Nasal cavity respiratory epithelium epithelial cell of viscerocranial mucosa (primary cell): ENCODE measurements at places on chromosomes 12 and 14. TPM values are rescaled to one million over a fixed set of nuclear protein-coding genes. Genes with fewer than 3 reads are reported as not detected.

The NPFF gene
- total RNA-seq, result not detected in 2 replicates

The ALDH1L2 gene
- 34.2 and 46.3 TPM in 2 replicates for total RNA-seq

The AQP2 gene
- not detected in 2 replicates for total RNA-seq

The NTF3 gene
- total RNA-seq, result not detected in 2 replicates

The SMCO3 gene
- not detected in 2 replicates for total RNA-seq

The LRRC43 gene
- under 0.01 and 0.28 TPM in 2 replicates for total RNA-seq

The ANO2 gene
- 0.28 and 0.34 TPM in 2 replicates for total RNA-seq

The NRXN3 gene
- under 0.01 and 0.07 TPM in 2 replicates for total RNA-seq

The APOF gene
- total RNA-seq, result not detected in 2 replicates

The RFLNA gene
- 0.34 and 4.0 TPM in 2 replicates for total RNA-seq

The MUCL1 gene
- not detected in 2 replicates for total RNA-seq

The MANSC4 gene
- total RNA-seq, result not detected in 2 replicates

The RPL36AL gene
- 286 and 384 TPM in 2 replicates for total RNA-seq

The PPHLN1 gene
- total RNA-seq, result 48.5 and 75.8 TPM in 2 replicates

The ACRBP gene
- total RNA-seq, result 0.34 and 0.50 TPM in 2 replicates

The RFX4 gene
- not detected in 2 replicates for total RNA-seq

The TROAP gene
- total RNA-seq, result 0.07 and 3.1 TPM in 2 replicates

The OSGEP gene
- total RNA-seq, result 15.0 and 17.6 TPM in 2 replicates

The PPFIBP1 gene
- 61.5 and 129 TPM in 2 replicates for total RNA-seq

The HCAR3 gene
- 0.68 and 4.0 TPM in 2 replicates for total RNA-seq

The MGP gene
- not detected in 2 replicates for total RNA-seq

The RTN1 gene
- under 0.01 TPM in 1 of 2 replicates, not detected in the other for total RNA-seq

The SLC39A5 gene
- under 0.01 and 0.28 TPM in 2 replicates for total RNA-seq

The KRT85 gene
- not detected in 2 replicates for total RNA-seq

The GOLGA5 gene
- 53.1 and 56.4 TPM in 2 replicates for total RNA-seq

The SLC6A15 gene
- 40.5 and 86.1 TPM in 2 replicates for total RNA-seq

The LRP6 gene
- 30.1 and 36.3 TPM in 2 replicates for total RNA-seq

The PLA2G1B gene
- not detected in 2 replicates for total RNA-seq

The RPGRIP1 gene
- not detected in 2 replicates for total RNA-seq

The MGAT2 gene
- total RNA-seq, result 33.5 and 43.7 TPM in 2 replicates

The PPM1H gene
- total RNA-seq, result under 0.01 and 5.0 TPM in 2 replicates

The SCNN1A gene
- total RNA-seq, result 9.6 and 76.7 TPM in 2 replicates

The SYNDIG1L gene
- total RNA-seq, result under 0.01 and 0.14 TPM in 2 replicates

The KRR1 gene
- 21.9 and 77.5 TPM in 2 replicates for total RNA-seq

The ATXN3 gene
- total RNA-seq, result 24.3 and 55.9 TPM in 2 replicates

The C12orf60 gene
- 1.3 and 2.7 TPM in 2 replicates for total RNA-seq

The RPL10L gene
- not detected in 2 replicates for total RNA-seq

The NDUFB1 gene
- total RNA-seq, result 79.9 and 186 TPM in 2 replicates

The AKAP6 gene
- total RNA-seq, result 8.5 and 14.0 TPM in 2 replicates

The RASSF8 gene
- total RNA-seq, result 22.2 and 45.9 TPM in 2 replicates

The CEP290 gene
- 6.2 and 11.7 TPM in 2 replicates for total RNA-seq

The CREBL2 gene
- 19.5 and 27.9 TPM in 2 replicates for total RNA-seq
